ENCODE measurements at places on chromosomes 5 and 9.
A peak's percentile ranks its signal among the peaks of the same experiment; 100 is the strongest.

DNA sequence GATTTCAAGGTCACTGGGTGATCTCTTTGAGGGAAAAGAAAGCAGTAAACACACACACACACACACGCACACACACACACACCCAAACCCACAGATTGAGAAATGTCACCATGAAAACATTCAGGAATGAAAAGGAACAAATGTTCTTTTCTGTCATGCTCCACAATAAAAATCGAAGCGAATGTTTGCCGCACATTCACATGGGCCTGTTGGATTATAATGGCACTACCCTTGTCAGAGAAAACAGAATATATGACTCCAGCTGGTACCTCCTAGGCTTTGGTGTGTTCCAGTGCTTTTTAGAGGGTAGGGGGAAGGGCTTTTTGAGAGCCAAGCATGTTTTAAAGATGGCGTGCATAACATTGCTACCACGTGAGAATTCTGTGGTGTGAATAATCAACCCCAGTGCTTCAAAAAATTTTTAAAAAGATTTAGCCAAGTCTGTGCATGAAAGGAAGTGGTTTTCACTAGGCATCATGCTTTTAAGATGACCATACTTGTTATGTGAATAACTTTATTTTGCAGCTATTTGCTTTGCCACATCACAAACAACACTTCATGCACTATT, 120.8 kb upstream of the ZNF608 start:
- DNase-seq = no peak

DNA sequence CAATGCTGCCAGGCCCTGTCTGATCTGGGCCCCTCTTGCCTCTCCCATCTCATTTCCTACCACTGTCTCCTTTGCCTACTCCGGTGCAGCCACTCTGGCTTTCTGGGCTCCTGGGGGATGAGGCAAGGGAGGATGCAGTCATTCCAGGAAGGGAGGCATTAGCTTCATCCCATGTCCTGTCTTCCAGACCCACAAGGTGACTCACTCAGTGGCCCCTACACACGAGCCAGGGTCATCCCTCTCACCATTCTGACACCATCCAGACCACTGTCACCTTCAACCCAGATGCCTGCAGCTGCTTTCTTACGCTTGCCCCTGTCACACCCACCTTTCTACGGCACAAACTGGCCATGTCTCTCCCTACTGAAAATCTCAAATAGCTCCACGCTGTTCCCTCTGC, 19.1 kb downstream of the ACSL6 start:
- no peak for DNase-seq

DNA sequence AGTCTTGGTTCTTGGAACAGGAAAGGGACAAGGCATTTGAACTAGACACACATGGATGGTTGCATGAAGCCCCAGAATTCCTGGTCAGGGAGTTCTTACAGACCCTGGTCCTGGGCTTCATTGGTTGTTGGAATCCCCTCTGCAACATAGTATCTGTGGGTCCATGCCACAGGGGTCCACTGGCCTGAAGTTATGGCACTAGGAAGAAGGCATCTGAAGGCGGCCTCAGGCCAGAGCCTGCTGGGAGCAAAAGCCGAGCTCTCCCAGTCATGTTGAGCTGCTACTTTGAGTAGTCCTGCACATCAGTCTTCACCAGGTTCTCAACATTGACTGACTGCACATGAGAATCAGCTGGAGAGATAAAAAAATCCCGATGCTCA, 71.1 kb upstream of the PITX1 start:
- no peak for DNase-seq

DNA sequence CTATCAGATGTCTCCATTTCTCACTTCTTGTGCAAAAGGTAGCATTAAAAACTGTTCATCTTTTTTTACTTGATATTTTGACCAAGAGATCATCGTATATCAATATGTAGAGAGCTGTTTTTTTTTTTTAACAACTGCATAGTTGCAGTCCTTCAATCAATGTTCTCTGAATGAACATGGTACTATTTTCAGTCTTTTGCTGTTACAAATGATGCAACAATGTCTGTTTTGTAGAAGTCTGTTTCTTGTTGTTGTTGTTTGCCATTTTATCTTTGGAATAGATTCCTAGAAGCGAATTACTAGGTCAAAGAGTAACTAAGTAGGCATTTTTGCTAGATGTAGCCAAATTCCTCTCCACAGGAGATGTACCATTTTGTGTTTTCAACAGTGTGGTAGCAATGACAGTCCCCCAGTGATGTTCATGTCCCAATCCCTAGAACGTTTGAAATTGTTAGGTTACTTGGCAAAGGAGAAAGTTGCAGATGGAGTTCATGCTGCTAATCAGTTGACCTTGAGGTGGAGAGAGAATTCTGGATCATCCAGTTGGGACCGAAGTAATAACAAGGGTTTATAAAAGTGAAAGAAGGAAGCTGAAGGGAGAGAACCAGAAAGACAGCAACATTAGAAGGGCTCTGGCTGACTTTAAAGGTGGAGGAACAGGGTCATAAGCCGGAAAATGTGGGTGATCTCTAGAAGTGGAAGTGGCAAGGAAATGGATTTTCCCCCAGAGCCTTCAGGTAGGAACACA, 6.3 kb downstream of the MTREX start:
- DNase-seq = no peak

- peak; percentile 95 for DNase-seq
These were observed 58.0 kb downstream of the FXN start for GRCh38 chr9:69093471-69094103.

DNA sequence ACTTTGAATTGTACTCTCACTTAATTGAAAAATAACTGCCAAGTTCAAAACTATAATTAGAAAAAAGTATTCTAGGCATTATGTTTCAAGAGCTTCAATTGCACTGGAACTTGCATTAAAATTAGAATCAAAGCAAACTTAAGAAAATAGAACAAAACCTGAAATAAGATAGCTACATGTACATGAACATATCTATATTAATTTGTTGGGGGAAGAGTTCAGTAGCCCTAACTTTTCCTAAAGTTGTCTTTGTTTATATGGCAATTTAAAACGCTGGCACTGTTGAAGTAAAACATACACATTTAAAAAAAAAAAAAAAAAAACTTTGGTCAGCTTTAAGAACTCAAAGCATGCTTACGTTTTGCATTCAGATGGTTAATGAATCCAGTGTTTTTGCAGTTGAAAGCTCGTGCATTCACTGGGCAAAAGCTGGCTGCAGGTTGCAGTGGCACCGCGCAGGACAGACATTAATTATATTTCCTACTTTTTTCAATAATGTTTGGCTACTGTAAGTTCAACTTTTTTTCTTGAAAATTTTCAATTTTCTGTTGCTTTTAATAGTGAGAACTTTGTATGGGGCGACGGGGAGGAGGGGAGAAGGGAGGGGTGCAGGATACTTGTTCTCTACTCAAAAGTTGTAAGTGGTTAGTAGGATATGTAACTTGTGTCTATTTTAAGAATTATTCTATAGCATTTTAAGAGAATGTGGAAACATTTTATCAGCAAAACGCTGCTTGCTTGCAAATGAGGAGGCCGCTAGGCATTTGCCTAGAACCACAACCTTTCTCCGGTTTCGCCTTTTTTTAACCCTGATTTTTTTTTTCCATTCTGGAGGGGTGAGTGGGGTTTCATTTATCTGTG, 3.9 kb downstream of the NR2F1 start:
- no peak for DNase-seq

GRCh38 chr5:75281716-75282465, 45.2 kb upstream of the ANKRD31 start:
- DNase-seq = peak; percentile 85

GRCh38 chr5:171450423-171451331, 31.2 kb downstream of the FGF18 start:
- DNase-seq = peak; percentile 21

All from RCC 7860 (cell line).